ENCODE measurements at places on chromosomes 6 and 20.
A peak's percentile ranks its signal among the peaks of the same experiment; 100 is the strongest.

DNA sequence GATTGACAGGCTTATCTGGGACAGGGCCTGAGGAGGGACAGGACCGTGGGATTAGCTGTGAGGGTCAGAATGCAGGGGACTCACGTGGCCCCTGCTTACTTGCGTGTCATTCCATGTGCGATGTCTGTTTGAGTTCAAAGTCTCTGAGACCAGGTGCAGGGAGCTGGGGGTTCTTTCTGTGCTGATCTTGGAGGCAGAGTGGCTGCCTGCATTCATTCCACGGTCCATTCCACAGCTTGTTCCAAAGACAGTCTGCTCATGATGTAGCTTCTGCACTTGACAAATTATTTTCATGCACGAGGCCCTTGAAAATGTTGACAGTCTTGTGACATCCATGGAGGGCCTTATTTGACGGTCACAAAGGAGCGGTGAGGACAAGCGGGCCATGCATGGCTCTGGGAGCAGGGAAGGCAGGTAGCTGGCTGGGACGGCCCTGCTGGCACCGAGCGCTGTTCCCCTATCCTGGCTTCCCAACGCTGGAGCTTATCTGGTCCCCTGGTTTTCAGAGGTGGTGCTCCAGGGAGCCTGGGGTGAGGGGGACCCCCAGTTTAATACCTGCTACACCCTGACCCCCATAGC is 156.3 kb upstream of the RNF24 start:
- no peak for DNase-seq

- no peak for DNase-seq
Measured at GRCh38 chr20:23129891-23130621, 43.9 kb upstream of the CD93 start.

DNA sequence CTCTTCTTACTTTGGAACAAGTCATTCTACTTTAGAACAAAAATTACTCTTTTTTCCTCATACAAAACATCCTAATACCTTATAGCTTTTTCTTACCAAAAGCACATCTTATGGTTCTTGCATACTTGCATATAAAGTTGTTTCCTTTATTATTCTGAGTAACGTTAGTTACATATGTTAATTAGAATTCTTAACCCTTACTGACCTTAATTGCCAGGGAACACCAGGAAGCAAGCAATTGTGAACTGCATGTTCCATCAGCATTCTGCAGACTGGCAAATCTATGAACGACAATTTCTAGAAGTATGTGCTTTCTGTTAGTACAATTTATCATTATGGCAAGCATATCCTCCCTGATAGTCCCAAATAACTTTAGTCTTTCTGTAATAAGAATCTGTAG is 831.0 kb downstream of the C6orf118 start:
- no peak for DNase-seq

GRCh38 chr6:7911345-7911725 is 747 bp upstream of the TXNDC5 start:
- DNase-seq, result no peak

DNA sequence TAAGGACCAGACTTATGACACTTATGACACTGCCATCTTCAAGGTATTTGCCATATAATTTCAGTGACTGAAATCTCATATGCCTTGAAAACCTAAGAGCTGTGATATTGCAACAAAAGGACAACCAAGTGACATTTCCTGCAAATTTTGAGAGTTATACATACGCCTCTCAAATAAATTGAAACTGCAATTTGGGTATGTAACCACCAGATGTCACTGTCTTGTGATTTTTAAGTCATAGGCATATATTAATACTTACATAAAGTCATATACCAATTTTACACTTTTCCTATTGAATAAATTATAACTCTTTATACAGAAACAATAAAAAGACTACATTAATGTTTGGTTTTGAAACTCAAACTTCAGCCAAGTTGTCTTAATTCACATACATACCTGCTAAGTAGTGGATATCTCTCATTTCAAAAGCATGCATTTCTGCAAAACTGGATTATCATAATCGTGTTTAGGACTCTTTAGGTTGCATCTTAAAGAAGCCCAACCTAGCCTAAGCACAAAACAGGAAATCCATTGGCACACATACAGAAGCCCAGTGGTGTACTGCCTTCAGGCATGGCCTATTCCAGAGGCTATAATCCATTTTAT is 180.2 kb downstream of the PACRG start:
- no peak for DNase-seq

DNA sequence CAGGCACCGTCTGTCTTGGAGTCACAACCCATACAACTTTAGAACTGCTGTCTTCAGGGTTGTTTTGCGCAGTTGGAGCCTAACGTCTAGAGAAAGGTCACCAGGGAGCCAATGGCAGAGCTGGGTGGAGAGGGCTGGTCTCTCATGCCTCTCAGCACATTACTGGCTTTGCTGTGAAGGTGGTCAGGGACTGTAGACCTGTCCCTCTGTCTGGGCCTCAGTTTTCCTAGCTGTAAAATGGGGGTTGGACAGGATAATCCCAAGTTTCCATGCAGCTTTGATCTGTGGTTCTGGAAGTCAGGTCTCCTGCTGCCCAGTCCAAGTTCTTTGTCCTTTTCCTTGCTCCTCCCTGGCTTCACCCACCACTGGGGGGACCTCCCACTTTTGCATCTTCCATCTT is 52.2 kb upstream of the EPB41L1 start:
- DNase-seq, result no peak

- no peak for DNase-seq
Measured at GRCh38 chr6:123801067-123801466, 2.6 kb upstream of the NKAIN2 start.

DNA sequence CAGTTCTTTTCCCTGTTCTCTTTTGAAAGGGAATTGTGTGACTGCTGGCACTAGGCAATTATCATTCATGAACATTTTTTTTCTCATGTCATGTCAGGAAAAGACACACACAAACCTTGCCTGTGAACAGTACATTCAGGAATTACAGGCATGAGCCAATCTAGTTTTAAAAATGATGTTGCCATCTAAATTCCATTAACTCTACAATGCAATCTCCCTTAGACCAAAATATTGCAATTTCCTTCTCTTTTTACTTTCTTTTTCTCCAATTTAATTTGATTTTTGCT is 127.5 kb upstream of the STMND1 start:
- DNase-seq, result no peak

GRCh38 chr20:697826-698225 is 22.2 kb upstream of the SCRT2 start:
- no peak for DNase-seq

GRCh38 chr6:129575378-129576118 is 134.4 kb downstream of the ARHGAP18 start:
- DNase-seq, result no peak

DNA sequence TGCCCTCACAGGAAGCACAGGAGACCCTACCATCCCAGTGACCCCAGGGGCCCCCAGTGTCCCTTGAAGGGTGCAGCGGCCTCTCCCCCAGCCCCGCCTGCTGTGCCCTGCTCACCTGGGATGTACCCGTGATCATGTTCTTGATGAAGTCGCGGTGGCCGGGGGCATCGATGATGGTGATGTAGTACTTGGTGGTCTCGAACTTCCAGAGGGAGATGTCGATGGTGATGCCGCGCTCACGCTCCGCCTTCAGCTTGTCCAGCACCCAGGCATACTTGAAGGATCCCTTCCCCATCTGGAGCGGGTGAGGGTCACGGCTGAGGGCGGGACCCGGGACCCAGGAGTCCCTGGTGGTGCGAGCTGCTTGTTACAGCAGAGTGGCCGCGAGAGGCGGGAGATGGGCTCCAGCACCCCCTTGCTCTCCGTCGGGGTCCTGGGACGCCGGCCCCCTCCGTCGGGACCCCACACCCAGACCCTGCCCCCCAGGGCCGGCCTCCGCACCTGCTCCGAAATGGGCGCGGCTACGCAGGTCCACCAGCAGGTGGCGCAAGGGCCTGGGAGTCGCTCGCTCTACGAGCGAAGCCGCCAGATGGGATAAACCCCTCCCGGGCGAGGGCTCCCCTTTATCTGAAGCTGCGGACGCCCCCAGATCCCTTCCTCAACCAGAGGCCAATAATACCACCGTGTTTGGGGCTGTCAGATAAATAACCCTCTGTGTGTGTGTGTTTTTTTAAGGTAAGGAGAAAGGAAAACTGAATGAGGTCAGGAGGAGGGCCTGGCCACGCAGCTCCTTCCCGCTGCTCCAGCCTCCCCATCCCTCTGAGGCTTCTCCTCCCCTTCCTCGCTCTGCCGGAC is 2.9 kb downstream of the EEF1A2 start:
- DNase-seq, result peak; percentile 48

DNA sequence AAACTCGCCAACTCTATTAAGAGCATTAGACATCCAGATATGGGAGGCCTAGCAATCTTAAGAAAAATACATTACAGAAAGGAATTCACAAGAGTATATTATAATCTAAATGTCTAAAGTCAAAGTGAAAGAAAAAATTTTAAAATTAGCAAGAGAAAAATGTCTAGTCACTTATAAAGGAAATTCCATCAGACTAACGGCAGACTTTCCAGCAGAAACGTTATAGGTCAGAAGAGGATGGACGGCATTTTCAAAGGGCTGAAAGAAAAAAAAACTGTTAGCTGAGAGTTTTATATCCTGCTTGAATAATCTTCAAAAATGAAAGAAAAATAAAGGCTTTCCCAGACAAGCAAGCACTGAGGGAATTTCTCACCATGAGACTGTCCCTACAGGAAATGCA is 269.0 kb downstream of the HDGFL1 start:
- DNase-seq, result no peak

- DNase-seq, result no peak
Measured at GRCh38 chr20:33164763-33165095, 3.2 kb upstream of the BPIFA2 start.

- peak; percentile 34 for DNase-seq
Measured at GRCh38 chr6:111872401-111873177, 663 bp downstream of the FYN start.

DNA sequence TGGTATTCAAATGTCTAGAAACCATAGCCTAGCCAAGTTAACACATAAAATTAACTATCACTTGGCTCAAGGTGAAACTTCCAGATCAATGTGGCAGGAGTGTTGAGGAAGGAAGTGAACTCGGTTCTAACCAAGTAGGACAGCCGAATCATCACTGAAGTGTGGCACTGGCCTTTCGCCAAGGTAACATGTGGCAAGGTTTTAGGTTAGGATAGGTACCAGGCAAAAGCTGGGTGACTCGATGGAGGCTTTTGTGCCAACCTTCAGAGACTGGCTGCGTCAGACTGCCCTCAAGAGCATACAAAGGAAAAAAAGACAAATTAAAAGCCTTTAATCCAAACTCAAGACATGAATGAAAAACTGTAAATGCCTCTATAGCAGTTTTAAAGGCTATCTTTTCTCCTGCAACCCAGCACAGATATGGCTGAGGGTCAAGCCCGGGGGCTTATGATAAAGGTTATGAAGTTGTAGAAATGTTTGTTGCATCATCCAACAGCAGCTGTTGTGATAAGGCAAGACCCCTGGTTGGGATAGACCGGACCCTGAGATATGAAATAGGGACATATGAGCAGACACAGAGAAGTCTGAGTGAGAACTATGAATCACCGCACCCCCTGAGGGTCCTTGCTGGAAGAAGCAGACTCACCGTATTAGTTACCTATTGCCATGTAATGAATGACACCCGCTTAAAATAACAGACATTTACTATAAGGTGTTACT is 11.9 kb downstream of the PSMB9 start:
- DNase-seq, result no peak

- no peak for DNase-seq
Measured at GRCh38 chr6:161418463-161418945, 144.6 kb upstream of the AGPAT4 start.

DNA sequence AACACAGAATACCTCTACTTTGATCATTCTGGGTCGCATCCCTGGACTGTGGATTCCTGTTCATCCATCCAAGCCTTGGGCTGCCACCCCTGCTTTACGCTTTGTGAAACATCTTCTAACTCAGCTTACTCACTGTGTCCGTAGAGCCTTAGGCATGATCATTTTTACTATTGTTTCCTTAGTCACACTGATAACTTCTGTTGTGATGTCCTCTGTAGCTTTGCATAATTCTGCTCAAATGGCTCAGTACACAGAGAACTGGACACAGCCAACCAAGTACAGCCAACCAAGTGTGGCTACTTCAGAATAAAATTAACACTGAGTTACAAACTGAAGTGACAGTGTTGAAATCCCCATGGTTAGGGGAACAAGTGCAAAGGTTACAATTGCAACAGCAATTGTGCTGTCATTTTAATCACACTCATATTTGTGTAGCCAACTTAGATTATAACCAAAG is 8.6 kb upstream of the FKBP1A start:
- DNase-seq, result no peak

DNA sequence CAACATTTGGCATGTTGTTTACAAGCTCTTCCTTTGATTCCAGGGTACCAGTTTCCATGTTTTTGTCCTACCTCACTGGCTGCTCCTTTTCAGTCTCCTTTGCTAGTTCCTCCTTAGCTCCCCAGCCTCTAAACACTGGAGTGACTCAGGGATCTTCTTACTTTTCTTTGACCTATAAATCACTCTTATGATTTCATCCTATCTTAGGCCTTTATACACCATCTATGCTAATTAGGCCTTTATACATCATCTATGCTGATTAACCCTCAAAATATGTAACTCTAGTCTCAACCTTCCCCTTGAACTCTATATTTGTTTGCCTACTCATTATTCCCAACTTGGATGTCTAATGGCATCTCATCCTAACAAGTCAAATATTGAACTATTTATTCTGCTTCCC is 9.5 kb downstream of the TMEM30A start:
- DNase-seq, result no peak

DNA sequence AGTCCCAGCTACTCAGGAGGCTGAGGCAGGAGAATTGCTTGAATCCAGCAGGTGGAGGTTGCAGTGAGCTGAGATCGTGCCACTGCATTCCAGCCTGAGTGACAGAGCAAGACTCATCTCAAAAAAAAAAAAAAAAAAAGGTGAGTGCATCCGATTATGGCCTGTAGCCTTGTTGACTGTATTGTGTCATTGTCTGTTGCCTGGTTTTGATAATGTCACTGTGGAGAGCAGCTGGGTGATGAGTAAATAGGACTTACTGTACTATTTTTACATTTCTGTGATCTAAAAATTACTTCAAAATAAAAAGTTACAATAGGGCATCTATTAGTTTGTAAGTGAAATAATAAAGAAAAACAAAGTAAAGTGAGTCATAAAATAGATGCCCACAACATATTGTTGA is 134.1 kb upstream of the SALL4 start:
- no peak for DNase-seq

DNA sequence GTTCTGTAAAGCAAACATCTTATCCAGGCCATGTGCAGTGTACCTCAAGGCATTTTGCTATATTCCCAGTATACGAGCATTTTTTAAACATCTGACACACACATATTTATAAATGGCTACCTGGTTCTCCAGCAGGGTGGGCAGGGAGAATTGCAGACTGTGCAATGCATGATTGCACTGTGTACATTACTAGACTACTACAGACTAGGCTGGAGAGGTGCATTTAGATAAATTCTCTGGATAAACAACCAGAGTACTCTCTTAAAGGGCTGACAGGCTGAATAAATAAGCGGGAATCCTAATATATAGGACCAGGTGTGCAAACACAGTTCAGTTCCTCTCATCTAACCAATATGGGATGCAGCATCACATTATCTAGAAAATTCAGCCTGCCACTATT is 428.3 kb upstream of the ARID1B start:
- no peak for DNase-seq
